ENCODE measurements at places on chromosomes 16 and 17. TPM values are rescaled to one million over a fixed set of nuclear protein-coding genes. Genes with fewer than 3 reads are reported as not detected.

The TNFSF12 gene
- total RNA-seq = 16.8 TPM

The INTS2 gene
- 12.2 TPM for total RNA-seq

The PYDC1 gene
- total RNA-seq = not detected

The SPNS2 gene
- 69.0 TPM for total RNA-seq

The RPAIN gene
- total RNA-seq = 40.4 TPM

The TOP2A gene
- 134 TPM for total RNA-seq

The CDH15 gene
- not detected for total RNA-seq

The CETP gene
- 30.0 TPM for total RNA-seq

The ASB16 gene
- not detected for total RNA-seq

Data from mammary microvascular endothelial cell (primary cell).